CD4-positive, alpha-beta T cell treated with Interleukin-15 for 4 hours (primary cell): ENCODE measurements at places on chromosomes 7 and 10.

DNA sequence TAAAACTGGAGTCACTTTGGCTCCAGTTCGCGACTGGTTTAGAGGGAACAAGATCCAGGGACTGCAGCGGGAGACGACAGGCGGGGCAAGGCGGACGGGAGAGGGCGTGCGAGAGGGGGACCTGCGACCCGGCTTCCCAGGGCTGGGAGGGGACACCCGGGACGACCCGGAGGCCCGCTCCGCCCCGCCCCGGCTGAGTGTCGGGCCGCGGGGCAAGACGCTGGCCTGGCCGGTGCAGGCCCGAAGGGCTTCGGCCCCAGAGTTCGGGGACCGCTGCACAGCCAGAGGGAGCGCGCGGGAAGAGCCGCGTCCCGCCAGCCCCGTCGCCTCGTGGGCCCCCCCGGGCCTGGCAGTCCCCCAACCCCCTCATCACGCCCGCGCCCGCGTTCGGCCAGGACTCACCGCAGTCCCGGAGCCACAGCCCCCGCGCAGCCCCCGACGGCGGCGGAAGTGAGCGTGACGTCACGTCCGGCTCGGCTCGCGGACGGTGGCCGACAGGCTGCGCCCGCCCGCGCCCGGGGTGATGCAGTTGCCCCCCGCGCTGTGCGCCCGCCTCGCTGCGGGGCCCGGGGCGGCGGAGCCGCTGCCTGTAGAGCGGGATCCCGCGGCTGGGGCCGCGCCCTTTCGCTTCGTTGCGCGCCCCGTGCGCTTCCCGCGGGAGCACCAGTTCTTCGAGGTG is at the start of the genes TUBGCP2 and ZNF511:
TUBGCP2 (minus strand) TSS at position 452 of the 679 bp plus-strand sequence. CDS start 5,931 bp downstream, outside the sequence.
ZNF511 (plus strand) TSS at position 494 of the 679 bp plus-strand sequence; CDS start at position 524, 30 bp downstream.
- peak; percentile 89 for DNase-seq

DNA sequence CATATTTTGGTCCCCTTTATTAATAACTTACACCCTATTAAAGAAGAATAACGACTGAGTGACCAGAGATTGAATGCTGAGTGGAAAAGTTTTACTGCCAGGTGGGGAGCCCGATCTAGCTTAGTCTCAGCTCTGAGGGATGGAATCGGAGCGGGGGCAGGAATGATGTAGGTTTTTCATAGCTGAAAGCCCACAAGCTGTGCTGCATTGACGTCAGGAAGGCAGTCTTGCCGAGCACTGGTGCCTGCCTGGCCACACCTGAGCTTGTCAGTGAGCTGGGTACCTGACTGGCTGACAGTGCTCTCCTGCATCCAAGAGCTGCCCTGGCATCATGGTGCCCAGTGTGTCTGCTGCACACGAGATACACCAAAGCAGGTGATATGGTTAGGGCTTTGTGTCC is 34.8 kb downstream of the GRK5 start:
- no peak for DNase-seq

GRCh38 chr10:79093658-79094411 is 25.1 kb downstream of the ZMIZ1 start:
- DNase-seq = no peak

DNA sequence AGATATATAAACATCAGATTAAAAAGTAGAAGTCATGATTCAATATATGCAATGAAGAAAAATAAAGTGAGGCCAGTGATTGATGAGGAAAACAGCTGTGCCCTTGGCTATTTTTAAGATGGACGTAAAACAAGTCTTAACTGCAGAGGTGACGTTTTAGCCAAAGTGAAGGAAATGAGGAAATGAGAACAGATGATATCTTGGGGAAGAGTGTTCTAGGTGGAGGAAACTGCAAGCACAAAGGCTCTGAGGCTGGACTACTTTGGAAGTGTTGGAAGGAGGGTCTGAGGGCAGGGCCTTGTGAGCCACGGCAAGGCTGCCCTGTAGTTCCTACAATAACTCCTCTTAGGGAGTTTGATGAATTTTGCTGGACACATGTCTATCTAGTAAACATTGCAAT is 140.5 kb upstream of the AKR1E2 start:
- DNase-seq = no peak

DNA sequence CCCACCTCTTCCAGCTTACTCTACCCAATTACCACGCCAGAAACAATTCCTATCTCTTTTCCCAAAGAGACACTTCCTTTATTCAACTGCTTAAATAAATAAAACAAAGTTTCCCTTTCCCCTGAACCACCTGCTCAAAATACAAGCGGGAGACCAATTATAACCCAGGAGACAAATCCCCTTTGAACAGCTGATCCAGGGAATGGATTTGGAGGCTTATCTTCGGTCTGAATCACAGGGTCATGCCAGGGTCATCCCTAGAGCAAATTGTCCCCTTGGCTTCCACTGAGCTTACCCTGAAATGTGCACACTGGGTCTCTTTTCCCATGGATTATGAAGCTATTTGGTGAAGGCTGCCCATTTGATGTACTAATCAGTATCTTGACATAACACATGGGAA is 99.9 kb upstream of the JAZF1 start:
- no peak for DNase-seq

- no peak for DNase-seq
Measured at GRCh38 chr10:83612746-83613145, 526.6 kb upstream of the GHITM start.

DNA sequence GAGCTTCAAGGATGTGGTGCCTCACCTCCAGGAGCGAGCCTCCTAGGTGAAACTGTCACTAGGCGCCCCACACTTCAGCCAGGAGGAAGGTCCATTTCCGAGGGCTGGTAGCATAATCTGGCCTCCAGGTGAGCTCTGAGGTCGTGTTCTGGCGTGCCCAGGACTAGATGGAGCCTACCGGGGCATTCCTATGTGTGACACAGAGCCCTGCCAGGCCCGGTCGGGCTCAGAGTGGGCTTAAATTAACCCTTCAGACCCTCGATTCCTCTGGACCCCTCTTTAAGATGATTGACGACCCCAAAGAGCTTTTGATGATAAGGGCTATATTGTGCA is 233.1 kb downstream of the EBF3 start:
- no peak for DNase-seq

- no peak for DNase-seq
Measured at GRCh38 chr10:128540128-128540762, 414.0 kb upstream of the MKI67 start.

DNA sequence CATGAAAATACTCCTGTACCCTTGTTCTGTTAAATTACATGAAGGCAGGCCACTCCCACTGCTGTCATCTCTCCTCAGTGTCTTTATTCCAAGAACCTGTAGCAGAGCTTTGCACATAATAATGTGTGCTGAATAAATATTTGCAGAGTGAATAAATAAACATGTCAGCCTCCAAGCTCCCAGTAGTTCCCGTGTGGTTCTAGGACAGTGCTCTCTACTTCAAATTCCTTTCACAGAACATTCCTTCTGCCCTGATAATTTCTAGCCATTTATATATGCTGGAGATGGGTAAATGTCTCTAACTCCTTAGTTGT is 20.3 kb upstream of the HYAL4 start:
- DNase-seq = no peak

GRCh38 chr7:106776618-106777347 is 88.3 kb upstream of the PIK3CG start:
- DNase-seq = no peak

- DNase-seq = no peak
Measured at GRCh38 chr10:124166431-124167125, 73.2 kb upstream of the CHST15 start.

DNA sequence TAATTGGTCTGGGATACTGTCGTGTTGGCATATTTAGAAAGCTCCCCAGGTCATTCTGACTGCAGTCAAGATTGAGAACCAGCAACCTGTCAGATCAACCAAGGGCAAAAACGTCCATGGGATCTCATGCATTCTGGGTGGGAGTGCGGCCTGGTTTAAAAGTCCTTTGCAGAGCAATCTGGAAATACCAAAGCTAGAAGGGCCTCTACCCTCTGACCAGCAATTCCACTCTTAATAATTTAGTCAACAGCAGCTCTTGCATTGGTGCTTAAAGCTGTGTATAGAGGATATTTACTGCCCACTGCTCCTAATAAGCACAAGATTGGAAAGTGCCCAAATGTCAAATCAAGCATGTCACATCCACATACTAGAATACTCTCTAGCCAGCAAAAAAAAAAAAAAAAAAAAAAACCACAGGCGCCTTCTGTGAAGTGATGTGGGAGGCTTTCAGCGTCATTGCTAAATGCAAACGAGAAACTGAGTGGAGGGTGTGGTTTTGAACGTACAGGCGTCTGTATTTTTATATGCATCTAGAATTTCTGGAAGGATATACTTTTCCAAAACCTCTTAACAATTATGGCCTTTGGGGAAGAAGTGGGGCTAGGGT is 44.8 kb upstream of the HSPA12A start:
- DNase-seq = no peak

DNA sequence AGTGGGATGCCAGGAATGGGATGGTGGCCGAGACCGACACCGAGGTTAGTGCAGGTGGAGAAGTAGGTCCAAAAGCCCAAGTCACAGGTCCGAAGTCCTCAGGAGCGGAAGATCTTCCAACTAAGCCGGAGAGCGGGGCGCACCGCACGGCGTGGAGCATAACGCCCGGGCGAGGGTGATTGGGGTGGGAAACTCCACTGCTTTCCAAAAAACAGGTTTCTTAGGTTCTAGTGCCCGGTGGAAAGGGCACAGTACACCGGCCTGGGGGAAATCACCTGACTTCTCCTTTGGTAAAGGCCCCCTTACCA is 11.4 kb upstream of the SPAG6 start:
- no peak for DNase-seq

DNA sequence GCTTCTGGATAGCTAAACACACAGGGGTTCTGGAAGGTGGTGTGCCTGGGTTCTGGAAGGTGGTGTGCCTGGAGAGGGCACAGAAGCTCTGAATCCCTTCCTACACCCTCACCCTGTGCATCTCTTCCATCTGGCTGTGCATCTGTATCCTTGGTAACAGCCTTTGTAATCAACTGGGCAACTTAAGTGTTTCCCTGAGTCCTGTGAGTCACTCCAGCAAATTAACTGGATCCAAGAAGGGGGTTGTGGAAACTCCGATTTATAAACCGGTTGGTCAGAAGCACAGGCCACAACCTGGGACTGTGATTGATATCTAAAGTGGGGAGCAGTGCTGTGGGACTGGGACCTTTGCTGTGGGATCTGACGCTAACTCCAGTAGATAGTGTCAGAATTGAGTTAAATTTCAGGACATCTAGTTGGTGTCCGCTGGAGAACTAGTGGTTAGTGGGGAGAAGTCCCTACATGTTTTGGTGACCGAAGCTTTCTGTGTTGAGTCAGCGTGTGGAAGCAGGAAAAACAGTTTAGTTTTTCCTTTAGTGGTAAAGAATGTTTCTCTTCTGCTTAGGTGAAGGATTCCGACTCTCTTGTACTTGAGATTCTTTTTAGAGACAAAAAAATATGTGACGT is 228.1 kb downstream of the BMPER start:
- no peak for DNase-seq

- DNase-seq = peak; percentile 5
Measured at GRCh38 chr7:129468547-129468946, 33.8 kb upstream of the SMKR1 start.

- DNase-seq = no peak
Measured at GRCh38 chr10:122446668-122447423, 7.6 kb upstream of the ARMS2 start.

GRCh38 chr7:84363741-84364140 is 169.2 kb upstream of the SEMA3A start:
- no peak for DNase-seq

DNA sequence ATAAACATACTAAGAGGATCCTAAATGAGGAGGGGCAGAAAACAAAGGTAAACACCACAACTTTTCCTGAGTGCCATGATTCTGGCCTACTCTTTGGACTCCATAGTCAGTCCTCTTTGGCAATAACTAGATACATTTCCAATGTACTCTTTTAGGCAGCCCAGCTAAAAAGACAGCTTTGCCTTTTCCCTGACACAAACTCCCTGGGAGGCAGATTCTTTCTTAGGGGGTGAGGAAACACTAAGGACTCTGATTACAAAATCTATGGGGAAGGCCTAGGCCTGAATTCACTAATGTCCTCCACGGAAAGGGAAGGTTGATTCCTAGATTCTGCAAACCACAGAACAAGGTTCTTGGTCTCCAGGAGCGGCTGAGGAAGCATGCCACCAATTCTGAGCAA is 25.8 kb downstream of the FBXW4 start:
- no peak for DNase-seq

- DNase-seq = no peak
Measured at GRCh38 chr7:27697861-27698430, 35.3 kb upstream of the HIBADH start.

GRCh38 chr7:77576856-77577255 is 39.8 kb downstream of the PTPN12 start:
- no peak for DNase-seq

DNA sequence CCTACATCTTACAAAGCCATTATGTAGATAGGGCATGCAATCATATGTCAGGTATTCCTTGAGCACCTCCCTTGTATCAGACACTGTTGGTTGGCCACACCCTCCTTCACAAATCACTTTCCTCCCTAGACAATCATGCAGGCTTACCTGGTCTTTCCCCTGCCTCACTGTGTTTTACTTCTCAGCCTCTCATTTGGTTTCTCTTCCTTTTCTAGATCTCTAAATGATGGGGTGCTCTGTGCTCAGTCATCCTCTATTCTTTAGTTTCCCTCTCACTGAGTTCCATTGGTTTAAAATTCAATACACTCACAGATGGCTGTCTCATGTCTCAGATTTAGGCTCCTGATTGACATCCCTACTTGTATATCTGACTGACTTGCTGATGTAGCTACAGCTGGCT is 31.4 kb downstream of the ANK3 start:
- no peak for DNase-seq

GRCh38 chr7:7434329-7434728 is 101.3 kb downstream of the COL28A1 start:
- no peak for DNase-seq

DNA sequence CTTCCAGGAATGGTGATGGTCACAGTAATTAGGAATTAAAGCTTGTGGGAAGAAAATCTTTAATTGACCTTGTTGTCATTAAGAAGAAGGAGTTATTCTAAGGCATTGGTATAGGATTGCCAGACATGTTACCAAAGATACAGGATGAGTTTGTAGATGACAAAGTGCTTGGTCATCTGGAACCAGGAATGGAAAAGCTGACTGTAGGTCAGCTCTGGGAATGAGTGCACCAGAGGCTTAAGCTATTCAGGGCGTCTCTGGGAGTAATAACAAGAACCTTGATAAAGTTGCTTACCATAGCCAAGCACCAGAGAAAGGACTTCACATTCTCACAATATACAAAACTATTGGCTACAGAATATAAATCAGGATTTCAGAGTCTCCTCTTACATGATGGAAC is 89.0 kb downstream of the PHTF2 start:
- no peak for DNase-seq

- DNase-seq = no peak
Measured at GRCh38 chr10:121351540-121351939, 246.7 kb downstream of the FGFR2 start.

GRCh38 chr7:8620169-8620568 is 186.8 kb downstream of the NXPH1 start:
- no peak for DNase-seq

- DNase-seq = peak; percentile 57
Measured at GRCh38 chr7:123865517-123866117, 20.6 kb downstream of the HYAL4 start.

- no peak for DNase-seq
Measured at GRCh38 chr7:159142199-159142598, 2.5 kb downstream of the VIPR2 start.

DNA sequence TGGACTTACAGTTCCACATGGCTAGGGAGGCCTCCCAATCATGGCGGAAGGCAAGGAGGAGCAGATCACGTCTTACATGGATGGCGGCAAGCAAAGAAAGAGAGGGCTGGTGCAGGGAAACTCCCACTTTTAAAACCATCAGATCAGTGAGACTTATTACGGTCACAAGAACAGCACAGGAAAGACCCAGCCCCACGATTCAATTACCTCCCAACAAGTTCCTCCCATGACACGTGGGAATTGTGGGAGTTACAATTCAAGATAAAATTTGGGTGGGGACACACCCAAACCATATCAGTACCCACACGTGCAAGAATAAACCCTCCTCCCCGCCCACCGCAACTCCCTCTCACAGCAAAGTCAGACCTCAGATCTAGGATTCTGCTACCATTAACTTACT is 4.5 kb upstream of the AIFM2 start:
- DNase-seq = no peak
